ENCODE measurements at places on chromosomes 2 and 18.
A peak's percentile ranks its signal among the peaks of the same experiment; 100 is the strongest.

- DNase-seq, result no peak
Measured at GRCh38 chr2:176103742-176104315, 3.3 kb upstream of the HOXD11 start.

DNA sequence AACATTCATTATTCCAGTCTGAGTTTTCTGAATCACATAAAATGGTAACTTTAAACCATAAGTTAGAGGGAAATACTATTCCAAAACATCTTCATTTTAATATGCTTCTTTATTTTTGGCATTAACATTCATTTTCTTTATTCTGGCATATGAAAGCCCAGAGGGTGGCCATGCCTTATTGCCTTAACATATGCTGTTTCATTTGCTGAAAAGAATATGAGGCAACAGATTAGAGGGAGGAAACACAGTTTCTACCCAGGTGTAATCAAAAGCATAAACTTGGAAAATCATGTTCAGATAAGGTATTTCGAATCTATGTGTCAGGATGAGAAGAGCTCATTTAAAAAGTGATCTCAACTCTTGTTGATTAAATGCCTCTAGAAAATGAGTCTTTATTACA lies 379.9 kb upstream of the DSEL start:
- DNase-seq, result no peak

GRCh38 chr2:175436076-175436475 lies 254.6 kb upstream of the ATP5MC3 start:
- DNase-seq, result no peak

GRCh38 chr18:2914881-2915240 lies 68.1 kb downstream of the EMILIN2 start:
- DNase-seq, result no peak

- peak; percentile 47 for DNase-seq
Measured at GRCh38 chr2:26243470-26244308, 743 bp downstream of the HADHA start.

- no peak for DNase-seq
Measured at GRCh38 chr18:74290794-74291471, 830 bp downstream of the CYB5A start.

DNA sequence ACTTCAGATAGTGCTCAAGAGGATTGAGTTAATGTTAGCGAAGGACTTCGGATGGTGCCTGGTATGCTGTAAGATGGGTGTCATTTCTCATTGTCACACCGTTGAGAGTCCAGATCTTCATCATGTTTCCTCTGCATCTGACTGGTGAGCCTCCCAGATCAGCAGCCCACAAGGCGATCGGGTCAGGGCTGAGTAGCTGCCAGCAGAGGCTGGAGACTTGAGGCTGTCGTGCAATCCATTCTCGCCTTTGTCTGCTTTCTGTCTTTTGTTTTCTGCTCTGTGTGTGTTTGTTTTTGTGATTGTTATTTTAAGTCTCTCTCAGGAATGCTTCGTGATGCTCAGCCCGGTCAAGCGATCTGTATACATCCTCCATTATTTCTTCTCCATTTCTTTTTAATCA lies 95.8 kb downstream of the TGOLN2 start:
- DNase-seq, result peak; percentile 33

DNA sequence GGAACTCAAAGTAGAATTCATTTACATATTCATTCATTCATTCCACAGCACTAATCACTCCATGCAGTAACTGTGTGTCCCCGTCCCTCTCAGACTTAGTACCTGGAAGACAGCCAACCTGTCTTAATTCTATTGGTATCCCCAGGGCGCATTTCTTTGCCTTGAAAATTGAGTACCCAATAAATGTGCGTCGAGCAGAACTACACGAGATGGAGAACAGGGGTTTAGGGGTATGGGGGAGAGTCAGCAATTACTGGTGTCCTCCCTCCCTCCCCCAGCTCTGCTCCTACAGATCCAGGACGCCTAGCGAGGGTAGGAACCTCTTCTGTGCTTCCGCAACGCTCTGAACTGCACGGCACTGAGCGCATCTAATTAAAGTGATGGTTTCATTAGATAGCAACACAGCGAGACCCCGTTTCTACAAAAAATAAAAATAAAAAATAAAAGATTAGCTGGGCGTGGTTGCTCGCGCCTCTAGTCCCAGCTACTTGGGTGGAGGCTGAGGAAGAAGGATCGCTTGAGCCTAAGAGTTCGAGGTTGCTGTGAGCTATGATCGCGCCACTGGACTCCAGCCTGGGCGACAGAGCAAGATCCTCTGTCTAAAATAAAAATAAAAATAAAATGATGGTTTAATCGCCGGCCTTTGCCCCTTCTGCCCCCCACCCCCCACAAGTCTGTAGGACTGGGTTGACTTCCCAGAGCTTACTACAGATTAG lies 614 bp upstream of the FKBP1B start:
- DNase-seq, result peak; percentile 15

DNA sequence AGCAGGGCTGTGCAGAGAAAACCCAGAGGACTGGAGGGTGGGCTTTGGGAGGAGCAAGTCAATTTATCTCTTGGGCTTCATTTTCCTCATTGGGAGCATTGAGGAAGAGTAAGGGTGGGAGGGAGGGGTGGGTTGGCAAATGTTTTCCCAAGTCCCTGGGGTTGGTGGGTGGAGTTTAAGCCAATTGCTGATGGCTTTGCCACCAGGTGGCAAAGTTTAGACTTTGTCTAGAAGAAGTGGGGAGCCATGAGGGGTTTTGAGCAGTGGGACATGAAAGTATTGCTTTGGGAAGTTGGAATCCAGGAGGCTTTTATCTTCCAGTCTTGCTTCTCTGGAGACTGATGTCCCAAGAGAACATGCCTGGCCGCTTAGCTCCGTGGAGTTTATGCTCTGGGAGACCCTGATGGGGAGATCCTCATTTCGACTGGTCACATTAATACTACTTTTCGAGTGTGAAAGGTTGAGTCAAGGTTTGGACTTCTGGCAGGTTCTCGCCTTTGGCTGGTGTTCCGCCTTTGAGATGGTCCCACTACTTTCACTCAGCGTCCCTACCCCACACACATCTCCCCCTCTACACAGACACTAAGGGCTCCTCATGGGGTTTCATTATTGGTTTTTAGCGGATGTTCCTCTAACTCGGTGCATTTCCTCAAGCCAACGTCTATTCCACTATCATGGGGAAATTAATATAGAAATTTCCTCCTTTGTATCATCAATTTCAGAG lies 126.7 kb downstream of the PRKCE start:
- no peak for DNase-seq

DNA sequence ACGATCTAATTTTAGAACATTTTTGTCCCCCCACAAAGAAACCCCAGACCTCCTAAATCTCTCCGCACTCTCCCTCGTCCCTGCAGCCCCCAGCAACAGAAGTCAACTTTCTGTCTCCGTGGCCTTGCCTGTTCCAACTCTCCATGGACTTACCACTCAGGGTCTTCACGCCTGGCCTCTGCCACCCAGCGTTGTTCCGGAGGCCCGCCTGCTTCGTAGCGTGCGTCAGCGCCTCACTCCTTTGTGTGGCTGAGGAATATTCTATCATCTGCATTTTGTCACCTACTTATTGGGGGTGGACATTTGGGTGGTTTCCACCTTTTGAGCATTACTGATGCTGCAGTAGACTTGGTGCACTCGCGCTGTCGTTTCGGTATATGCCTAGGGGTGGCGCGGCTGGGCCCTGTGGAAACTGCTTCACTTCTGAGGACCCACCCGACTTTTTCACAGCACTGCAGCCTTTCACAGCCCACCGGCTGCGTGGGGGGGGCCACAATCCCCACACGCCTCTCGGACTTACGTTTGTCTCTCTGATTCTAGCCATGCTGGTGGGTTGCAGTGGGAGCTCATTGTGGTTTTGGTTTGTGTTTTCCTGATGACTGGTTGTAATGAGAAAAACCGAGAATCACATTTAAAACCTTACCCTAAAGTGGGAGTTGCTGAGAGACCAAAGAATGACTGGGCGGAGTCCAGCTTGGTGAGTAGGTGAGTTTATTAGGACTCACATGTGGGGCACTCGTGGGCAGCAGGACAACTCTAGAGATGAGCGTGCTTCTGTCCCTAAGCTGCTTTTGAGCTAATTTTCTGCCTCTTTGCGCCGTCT lies 1.4 kb upstream of the HSBP1L1 start:
- DNase-seq, result no peak

GRCh38 chr2:74558284-74559230 lies 4.0 kb downstream of the DOK1 start:
- no peak for DNase-seq

DNA sequence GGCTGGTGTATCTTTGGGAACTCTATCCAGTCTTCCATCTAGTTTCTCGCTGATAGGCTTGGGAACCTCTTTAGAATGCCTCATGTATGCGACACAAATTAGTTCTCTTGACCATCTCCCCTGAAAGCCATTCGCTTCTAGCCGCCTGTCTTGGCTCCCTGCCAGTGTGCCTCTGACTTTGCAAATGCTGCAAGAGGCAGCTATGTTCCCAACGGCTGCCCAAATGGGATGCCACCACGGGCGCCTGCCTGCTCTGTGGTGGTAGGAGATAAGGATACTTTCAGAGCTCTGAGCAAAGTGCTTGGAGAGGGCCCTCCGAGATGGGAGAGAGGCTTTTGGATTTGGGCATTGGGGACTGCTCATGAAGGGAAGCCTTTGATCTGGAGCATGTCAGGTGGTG lies 77.7 kb upstream of the IGFBP5 start:
- DNase-seq, result no peak

GRCh38 chr2:101427743-101428142 lies 40.4 kb upstream of the CREG2 start:
- DNase-seq, result no peak

DNA sequence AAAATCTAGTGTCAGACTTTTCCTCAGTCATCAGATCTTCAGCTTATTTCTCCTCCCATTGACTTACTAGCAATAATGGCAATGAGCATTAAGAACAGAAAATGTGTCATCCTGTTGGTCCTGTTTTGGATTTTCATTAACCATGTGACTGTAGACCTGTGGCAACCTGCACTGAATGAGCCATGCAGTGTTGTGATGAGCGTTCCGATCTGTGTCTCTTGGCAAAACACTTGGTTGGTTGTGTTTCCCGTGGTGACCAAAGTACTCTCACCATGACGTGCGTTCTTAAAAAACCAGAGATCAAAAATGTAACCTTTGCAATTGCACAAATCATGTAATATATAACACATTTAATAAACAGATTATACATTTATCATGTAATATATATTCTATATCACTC lies 138.6 kb downstream of the MAP3K20 start:
- DNase-seq, result no peak

DNA sequence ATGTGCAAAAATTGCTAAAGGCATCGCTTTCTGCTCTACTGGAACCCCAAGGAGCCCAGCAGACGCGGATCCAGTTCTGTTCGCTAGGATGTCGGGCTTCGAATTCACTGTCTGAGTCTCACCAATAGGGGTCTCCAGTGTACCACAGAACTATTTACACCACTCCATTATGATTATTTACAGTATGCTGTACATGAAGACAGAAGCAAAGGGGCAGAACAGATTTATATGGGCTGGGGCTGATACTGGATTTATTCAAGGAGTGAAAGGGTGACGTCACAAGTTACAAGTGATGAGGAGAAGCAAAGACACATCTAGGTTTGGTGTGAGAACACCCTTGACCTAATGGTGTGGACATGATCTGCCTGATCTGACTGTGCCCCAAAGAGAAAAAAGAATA lies 185.3 kb upstream of the ATP5MC3 start:
- peak; percentile 66 for DNase-seq

- no peak for DNase-seq
Measured at GRCh38 chr2:100184055-100184737, 41.8 kb upstream of the AFF3 start.

- DNase-seq, result no peak
Measured at GRCh38 chr2:232528746-232529460, 2.9 kb downstream of the CHRND start.

- DNase-seq, result no peak
Measured at GRCh38 chr2:196376984-196377877, 205.9 kb upstream of the STK17B start.

GRCh38 chr18:12086249-12086648 lies 7.4 kb upstream of the ANKRD62 start:
- DNase-seq, result no peak

- DNase-seq, result peak; percentile 83
Measured at GRCh38 chr2:29304399-29305060, 189.3 kb downstream of the CLIP4 start.

- no peak for DNase-seq
Measured at GRCh38 chr2:222452422-222452950, 28.1 kb downstream of the SGPP2 start.

DNA sequence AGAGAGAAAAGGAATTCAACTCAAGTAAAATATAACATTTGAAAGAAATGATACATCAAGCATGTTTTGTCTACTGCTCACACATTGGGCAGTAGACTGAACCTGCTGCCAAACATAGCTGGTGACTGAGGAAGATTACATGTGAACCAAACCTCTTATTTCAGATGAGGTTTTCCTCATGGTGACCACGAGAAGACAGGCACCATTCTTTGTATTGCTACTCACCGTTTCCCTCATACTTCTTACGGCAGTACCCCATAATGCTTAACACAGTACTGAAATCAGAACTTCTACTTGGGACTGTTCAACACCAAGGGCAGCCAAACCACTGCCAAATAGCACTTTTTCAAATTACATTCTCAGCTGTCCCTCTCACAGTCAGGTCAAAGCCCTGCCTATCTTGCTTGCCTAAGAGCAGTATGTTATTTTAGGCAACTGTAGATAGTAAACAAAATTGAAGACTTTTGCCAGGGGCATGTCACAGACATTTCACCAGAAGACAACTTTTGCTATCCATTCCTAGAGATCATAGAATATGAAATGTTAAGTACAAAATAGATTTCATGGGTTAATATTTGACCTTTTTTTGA lies 167.1 kb upstream of the DOK6 start:
- peak; percentile 10 for DNase-seq

DNA sequence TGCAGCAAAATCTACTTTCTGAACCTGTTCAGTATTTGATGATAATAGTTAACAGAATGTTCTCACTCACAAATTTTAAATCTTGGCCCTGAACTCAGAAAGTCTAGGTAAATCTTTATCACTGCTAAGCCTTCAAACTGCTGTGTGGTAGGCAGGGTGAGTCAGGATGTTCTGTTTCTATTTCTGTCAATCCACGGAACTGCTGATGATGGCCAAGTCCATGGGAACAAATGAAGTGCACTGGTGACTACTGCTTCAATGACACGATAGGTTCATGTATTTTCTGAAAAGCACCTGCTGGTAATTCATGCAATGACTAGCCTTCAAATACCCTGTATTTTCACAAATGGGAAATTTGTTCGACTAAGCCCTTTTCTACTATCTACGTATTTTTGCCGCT lies 14.2 kb downstream of the NIFK start:
- DNase-seq, result peak; percentile 52

- peak; percentile 20 for DNase-seq
Measured at GRCh38 chr2:20451761-20452499, 5.1 kb downstream of the RHOB start.

DNA sequence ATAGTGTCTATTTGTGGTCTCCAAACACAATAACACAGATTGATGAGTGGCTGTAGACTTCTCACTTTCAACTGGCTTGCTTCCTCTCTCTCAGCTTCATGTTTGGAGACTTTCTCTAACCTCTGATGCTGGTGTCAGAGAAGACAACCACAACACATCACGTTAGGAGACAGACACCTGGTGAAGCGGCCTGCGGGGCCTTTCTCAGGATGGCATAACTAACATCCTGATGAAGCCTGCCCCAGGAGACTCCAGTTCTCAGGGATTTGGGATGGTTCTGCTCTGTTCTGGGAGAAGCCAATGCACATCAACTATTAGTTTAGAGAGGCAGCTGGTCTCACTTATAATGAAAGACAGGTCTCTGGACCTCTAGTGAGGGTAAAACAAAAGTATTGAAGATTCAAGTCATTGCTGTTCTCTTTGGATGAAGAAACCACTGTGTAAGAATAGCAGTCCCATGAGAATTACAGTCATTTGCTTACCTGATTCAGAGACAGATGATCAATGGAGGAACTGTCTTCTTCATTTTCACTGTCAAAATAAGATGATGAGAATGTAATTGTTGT lies 2.0 kb downstream of the IL1A start:
- no peak for DNase-seq

- peak; percentile 20 for DNase-seq
Measured at GRCh38 chr2:46481198-46482193, 2.1 kb downstream of the TMEM247 start.

Measured in astrocyte of the hippocampus (primary cell).